ENCODE measurements at places on chromosomes 13 and 19.

DNA sequence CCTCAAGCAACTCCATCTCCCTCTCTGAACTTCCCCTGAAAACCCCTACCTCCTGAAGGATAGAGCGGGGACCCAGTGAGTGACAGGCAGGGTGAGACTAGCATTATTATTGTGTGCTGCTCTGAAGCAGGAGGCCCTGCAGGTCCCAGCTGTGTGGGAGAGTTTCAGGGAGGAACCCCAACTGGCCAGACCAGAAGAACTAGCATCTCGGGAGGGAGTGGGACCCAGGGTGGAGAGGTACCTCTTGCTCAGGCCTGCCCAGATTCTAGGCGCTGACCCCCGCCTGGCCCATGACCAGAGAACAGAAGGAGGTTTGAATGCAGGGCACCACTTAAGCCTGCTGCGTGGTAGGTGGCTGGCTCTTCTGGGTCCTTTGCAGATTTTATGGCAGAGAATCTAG is 5.7 kb upstream of the LYPD3 start:
- DNase-seq = no peak

DNA sequence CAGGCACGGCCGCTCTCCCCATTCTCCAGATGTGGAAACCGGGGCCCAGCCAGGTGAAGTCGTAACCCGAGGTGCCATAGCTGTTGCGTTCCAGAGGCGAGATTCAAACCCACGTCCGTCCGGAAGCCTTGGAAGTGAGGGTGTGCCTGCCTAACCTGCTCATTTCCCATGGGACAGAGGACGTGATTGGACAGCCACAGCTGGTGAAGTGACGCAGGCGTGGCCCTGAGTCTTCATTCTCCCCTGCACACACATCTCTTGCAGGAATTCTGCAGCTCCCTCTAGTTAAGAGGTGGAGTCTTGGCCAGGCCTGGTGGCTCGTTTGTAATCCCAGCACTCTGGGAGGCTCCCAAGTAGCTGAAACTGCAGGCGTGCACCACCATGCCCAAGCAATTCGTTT is 16.8 kb downstream of the MEIS3 start:
- DNase-seq = no peak

DNA sequence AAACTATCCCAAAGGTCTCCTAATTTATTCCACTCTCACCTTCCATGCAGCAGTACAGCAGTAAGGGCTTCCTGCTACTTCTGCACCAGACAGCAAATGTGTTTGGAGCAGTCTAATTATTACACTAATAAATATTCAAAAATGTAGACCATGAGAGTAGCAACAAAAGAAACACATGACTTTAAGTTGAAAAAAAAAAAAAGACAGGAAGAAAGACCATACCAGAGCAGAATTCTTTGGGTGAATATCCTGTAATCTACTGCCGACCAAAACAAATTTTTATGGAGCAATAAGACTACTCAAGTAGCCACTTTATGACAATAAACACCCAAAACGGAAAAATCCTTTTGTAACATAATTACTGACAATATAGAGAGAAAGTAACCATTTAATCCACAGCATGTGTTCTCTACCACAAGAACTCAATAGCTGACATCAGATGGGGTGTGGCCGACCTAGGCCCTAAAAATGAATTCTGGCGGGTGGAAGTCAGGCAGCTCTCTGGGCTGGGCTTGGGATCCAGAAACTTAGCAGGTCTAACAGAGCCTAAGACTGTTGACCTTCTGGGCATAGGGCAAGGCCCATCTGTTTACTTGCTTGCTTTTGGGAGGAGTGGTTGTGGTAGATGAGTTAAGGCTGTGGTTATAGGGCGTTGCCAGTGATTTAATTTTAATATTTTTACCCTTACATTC is 4.6 kb downstream of the KLF12 start:
- DNase-seq = no peak

GRCh38 chr19:17735410-17735809 is 15.9 kb upstream of the FCHO1 start:
- no peak for DNase-seq

- DNase-seq = no peak
Observed at GRCh38 chr19:7397687-7398086, 49.0 kb downstream of the ARHGEF18 start.

DNA sequence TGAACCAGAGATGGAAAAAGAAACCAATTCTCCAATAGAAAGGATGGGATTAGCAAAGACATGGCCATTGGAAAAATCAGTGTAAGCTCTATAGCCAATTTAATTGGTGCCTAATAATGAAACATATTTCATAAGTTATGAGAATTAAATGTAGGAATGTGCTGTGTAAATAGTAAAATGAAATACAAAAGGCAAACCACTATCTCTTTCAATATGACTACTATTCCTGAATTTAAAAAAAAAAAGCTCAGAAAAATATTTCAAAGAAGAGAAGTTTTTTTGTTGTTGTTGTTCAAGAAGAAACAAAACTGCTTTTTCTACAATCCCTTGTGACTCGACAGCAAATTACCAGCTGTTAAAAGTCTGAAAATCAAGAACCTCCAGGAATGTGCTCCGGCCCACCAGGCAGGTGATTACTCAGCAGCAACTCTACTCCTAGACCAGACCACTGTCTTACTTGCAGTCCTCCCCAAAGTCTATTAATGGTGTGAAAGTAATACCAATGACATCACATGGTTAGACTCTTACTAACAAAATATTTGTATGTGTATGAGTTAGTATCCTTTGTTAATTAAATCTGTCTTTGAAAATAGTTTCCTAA is 362.4 kb downstream of the KCTD12 start:
- DNase-seq = no peak

- DNase-seq = peak; percentile 85
Observed at GRCh38 chr13:52848455-52849195, at the start of gene PCDH8. PCDH8 (minus strand) TSS chr13:52848640; CDS start chr13:52848436, 204 bp downstream.

GRCh38 chr13:51635137-51635878 is 51.0 kb downstream of the WDFY2 start:
- no peak for DNase-seq

DNA sequence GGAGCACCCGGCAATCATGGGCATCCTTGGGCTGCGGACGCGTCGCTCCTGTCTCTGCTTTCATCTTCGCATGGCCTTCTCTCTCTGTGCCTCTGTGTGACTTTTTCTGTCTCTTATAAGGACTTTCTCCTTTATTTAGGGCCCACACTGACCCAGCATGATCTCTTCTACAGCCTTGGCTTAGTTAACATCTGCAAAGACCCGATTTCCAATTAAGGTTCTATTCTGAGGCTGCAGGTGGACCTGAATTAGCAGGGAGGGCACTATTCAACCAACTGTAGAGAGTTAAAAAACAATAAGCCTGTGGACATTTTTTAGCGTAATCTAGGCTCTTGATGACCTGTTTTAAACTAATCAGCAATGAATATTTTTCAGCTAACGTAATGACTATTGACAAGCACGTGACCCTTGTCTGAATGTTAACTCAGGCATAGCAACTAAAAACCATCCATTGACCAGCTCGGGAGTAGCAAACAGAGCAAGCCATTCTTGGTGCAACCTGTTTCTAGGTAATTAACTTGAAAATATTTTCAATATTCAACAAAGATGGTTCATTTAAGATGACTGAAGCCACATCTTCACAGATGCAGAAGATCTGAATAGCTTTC is 15.2 kb downstream of the F10 start:
- no peak for DNase-seq

DNA sequence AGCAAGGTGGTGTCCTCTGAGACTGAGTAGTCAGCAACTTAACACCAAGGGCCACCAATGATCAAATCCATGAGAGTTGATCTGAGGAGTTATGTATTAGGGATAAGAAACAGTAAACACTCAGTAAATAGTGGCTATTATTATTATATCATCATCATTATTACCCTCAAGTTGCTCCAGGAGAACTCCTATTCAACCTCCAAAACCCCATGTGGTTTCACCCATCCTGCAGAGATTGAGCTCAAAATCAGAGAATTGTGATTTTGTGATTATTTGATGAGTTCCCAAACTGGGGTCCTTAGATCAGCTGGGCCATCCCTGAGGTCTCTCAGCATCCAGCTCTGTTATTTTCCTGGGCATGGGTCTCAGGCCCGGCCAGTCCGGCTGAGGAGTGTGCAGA is 3.5 kb upstream of the CGB7 start:
- no peak for DNase-seq

DNA sequence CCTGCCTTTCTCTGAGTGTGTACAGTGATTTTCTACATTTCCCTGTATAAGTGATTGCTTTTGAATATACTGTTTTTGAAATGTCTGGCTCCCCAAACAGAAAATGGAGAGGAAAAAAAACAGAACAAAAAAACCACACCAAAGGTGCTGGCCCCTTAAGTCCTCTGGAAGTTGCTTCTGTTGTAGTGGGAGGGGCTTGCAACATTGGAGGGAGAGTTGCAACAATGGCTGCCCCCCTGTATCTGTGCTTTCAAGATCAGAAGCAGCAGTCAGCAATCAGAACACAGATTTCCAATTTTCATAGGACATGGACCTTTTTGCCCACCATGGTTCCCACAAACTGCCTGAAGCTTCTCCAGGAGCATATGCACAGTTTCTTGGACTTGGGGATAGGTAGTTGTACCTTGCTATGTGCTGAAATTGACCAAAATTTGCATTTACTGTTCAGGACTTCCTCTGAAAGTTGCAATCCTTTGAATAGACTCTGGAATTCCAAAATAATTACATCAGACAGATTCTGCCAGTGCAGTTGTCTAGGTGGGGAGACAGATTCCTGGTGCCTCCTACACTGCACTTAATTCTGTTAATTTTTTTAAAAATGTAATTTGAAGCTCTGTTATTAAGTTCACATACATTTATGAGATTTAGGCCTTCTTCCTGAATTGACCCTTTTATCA is 13.8 kb downstream of the BIVM start:
- DNase-seq = no peak

- DNase-seq = peak; percentile 82
Observed at GRCh38 chr19:10027158-10027997, 14.1 kb downstream of the RDH8 start.

- no peak for DNase-seq
Observed at GRCh38 chr13:90708128-90708527, 639.4 kb upstream of the MIR17HG start.

- DNase-seq = no peak
Observed at GRCh38 chr19:3954107-3954506, 16.8 kb downstream of the DAPK3 start.

DNA sequence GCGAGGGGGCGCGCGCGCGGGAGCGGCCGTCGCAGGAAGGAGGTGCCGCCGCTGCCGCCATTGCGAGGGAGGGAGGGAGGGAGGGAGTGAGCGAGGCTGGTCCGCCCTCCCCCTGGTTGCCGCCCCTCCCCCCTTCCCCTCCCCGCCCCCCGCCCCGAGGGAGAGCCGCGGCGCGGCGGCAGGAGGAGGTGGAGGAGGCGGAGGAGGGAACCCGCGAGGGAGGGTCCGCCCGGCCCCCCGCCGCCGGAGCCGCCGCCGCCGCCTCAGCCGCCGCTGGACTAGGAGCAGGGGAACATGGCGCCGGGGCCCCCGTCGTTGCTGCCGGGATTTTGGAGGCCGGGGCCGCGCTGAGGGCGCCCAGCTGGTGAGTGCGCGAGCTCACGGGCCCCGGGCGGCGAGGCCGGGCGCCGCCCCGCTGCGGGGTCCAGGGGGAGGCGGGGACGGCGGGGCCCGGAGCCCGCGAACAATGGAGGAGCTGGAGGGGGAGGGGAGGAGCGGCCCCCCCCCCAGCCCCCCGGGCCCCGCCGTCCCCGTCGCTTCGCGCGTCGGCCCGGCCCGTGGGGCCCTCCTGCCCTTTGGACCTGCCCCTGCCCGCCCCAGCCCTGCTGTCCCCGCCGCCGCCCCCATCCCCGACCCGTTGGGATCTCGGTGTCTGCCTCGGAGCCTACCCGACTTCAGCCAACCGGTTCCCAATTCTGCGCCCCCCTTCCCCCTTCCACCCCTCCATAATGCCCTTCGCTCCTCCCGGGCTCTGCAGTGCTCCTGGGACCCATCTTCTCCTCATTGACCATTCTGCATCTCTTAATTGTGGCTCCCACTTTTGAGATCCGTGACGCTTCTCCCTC is at the start of gene ARHGAP35:
ARHGAP35 (plus strand) TSS at position 152 of the 845 bp plus-strand sequence. CDS start 57,679 bp downstream, outside the sequence.
- peak; percentile 66 for DNase-seq

DNA sequence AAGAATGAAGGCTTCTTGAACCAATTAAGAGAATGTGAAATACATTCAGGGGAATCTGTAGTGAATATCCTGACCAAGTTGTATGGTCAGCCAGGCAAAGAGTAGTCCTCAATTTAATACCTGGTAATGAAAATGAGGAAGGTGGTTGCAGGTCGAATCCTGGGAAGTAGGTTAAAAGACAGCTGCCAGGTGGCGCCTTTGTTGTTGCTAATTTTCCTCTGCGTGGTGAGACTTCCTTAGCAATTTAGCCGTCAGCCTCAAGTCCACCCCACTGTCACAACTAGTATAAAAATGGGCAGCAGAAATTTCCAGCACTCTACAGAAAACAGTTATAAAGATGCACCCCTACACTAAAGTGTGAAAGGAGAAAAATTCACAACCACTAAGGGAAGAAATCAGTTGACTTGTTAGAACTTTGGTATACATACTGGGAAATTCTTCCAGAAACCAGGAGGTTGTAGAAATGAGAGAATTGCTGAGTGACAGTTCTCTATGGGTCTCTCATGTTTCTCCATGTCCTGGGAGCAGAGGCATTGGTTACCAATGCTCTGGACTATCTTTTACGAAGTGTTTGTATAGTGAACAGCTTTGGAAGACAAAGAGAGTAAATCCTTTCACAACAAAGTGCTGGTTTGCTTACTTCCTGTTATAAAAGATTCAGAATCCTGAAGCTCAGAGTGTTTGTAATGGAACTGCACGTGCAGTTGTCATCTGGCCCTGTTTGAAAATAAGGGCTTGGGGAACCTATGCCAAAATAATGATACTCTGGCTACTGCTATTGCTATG is 235.9 kb downstream of the NHLRC3 start:
- DNase-seq = peak; percentile 19

- no peak for DNase-seq
Observed at GRCh38 chr19:2631213-2631821, 71.2 kb downstream of the GNG7 start.

GRCh38 chr13:50071379-50071778 is 56.1 kb downstream of the KCNRG start:
- no peak for DNase-seq

GRCh38 chr13:32737679-32738078 is 151.4 kb downstream of the PDS5B start:
- no peak for DNase-seq

DNA sequence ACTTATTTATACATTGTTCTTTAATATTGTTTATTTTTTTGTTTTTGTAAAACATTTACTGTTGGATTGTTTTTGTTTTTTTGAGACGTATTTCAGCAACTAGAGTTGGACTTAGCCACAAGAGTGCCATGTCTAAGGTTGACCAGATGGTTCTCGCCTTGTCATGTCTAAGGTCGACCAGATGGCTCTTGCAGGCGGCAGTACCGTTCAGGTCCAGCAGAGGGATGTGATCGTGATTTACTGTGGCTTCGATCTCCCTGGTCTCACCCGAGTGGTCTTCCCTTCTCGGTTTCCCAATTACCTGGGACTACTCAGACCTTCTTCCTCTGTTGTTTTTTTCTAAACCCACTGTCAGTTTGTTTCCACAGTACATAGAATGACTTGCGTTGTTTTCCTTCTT is 1438.6 kb downstream of the UQCRFS1 start:
- DNase-seq = no peak
